Anterior cingulate cortex (tissue), 58 donors: ENCODE measurements at places on chromosomes 12 and 14.

DNA sequence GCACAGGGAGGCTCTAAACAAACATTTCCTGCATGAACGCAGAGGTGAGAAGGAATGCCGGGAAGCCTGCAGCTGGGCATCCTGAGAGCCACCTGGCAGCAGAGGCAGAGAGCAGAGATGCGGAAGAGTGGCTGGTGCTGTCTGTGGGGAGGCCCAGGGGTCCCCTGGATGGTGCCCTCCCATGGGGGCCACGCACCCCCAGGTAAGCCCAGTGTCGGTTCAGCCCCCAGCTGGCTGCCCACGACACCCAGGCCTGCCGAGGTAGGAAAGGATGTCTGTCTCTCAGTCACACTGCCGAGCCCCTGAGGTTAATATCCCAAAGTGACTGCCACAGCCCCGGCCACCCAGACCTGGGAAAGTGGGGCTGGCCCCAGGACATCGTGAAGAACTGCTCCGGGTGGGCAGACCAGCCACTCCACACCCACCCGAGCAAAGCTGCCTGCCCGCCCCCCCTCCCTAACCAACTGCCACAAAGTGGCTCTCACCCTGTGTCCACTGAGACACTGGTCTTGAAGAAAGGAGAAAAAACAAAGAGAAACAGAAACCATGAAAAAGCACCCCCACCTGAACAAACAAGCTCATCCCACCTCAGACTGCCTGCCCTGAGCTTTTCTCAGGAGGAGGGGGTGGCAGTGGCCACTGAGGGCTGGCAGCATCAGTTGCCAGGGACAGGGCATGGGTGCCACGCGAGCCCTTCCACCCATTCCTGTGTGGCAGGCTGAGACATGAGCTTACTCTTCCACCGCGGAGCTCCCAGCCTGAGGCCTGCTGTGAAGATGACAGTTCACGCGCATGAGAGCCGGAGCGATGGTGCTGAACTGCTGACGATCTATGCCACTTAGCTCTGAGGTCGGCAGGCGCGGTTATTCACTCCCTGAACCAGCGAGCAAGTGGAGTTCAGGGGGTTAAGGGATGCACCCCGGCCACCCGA lies 40.8 kb downstream of the CCDC88C start:
- DNase-seq = no peak

- DNase-seq = no peak
Observed at GRCh38 chr14:73878436-73878835, 8.2 kb upstream of the ZNF410 start.

- no peak for DNase-seq
Observed at GRCh38 chr14:49921401-49921800, 28.5 kb downstream of the ARF6 start.

- no peak for DNase-seq
Observed at GRCh38 chr12:164207-164606, 49.8 kb downstream of the SLC6A12 start.

- no peak for DNase-seq
Observed at GRCh38 chr12:118325081-118325480, 47.6 kb downstream of the TAOK3 start.

GRCh38 chr12:48750769-48751356 lies 34.4 kb upstream of the CCNT1 start:
- no peak for DNase-seq

GRCh38 chr12:24360057-24360456 lies 410.6 kb upstream of the SOX5 start:
- DNase-seq = no peak
